ENCODE measurements at places on chromosomes 16 and 17.

- no peak for DNase-seq
These were observed 46.5 kb downstream of the CNOT1 start for GRCh38 chr16:58582971-58583765.

DNA sequence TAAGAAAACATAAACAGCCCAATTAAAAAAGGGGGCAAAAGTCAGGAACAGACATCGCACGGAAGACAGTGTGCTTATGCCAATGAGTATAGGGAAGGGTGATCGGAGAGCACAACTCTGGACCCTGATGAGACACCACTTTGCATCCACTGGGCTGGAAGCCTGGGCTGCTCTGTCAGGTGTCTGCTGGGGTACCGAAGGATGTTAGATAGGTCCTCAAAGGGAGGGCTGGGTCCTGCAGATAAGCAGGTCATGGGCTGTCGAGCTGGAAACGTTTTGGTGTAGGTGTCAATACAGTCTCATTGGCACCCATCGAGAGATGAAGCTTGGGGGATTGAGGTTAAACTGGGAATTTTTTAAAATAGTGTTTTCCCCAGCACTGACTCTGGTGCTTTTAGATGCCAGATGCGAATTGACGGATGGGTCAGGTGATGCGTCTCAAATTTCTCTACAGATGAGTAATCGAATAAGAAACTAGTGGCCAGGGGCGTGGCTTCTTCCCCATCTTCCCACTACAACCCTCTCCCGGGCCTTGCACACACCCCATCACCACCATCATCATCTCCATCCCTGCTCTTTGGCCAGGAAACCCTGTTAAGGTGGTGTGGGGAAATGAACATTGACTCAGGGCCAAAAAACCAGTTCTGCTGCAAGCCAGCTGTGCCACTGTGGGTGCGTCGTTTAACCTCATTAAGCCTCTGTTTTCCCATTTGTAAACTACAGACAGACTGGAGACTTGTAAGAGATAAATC lies 47.8 kb upstream of the IRF8 start:
- no peak for DNase-seq

DNA sequence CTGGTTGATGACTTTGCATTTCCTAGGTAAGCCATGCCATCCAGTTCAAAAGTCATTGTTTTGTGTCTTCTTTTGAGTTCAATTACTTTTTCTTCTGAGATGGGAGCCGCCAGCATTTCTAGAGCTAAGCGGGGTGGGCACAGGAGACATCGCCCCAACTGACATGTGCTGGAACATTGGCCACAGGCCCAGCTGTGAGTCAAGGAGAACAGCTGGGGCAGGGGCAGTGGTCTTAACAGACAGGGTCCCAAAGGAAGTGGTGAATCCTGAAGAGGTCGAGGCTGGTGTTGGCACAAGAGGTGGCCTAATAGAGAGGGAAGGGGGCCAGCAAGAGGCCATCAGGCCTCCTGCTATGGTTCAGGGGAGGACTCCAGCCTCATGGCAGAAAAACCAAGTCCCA lies 17.1 kb downstream of the RAB11FIP4 start:
- no peak for DNase-seq

- peak; percentile 39 for DNase-seq
These were observed 757 bp downstream of the ORMDL3 start for GRCh38 chr17:39926588-39927100.

Data from natural killer cell (primary cell).